ENCODE measurements at places on chromosomes 12 and 14.

GRCh38 chr12:119686355-119686754, 18.4 kb downstream of the PRKAB1 start:
- no peak for DNase-seq

GRCh38 chr14:61126603-61127498, 145.8 kb downstream of the SLC38A6 start:
- no peak for DNase-seq

DNA sequence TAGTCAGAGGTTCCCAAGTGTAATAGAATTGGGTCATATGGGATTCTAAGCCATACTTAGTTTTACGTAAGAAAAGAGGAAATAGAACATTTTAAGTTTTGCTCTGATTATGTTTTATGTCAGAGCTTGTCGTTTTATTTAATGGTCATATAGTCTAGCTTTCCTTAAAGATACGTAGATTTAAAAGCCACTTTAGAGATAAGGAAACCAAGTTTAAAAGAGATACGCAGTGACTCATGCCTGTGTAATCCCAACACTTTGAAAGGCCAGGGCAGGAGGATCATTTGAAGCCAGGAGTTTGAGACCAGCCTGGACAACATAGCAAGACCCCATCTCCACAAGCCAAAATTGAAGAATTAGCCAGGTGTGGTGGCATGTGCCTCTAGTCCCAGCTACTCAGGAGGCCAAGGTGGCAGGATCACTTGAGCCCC, 19.5 kb downstream of the MAPK1IP1L start:
- no peak for DNase-seq

- DNase-seq: no peak
These were observed 55.4 kb upstream of the FUT8 start for GRCh38 chr14:65357113-65357512.

GRCh38 chr14:94382716-94383596, 5.4 kb downstream of the SERPINA1 start:
- DNase-seq: no peak

DNA sequence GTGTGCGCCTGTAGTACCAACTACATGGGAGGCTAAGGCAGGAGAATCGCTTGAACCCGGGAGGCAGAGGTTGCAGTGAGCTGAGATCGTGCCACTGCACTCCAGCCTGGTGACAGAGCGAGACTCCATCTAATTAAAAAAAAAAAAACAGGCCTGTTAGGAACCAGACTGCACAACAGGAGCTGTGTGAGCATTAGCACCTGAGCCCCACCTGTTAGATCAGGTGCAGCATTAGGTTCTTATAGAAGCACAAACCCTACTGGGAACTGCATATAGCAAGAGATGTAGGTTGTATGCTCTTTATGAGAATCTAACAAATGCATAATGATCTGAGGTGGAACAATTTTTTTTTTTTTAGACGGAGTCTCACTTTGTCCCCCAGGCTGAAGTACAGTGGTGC, 8.6 kb downstream of the ATXN2 start:
- DNase-seq: no peak

- no peak for DNase-seq
These were observed 82.0 kb downstream of the CATSPERB start for GRCh38 chr14:91649930-91650329.

DNA sequence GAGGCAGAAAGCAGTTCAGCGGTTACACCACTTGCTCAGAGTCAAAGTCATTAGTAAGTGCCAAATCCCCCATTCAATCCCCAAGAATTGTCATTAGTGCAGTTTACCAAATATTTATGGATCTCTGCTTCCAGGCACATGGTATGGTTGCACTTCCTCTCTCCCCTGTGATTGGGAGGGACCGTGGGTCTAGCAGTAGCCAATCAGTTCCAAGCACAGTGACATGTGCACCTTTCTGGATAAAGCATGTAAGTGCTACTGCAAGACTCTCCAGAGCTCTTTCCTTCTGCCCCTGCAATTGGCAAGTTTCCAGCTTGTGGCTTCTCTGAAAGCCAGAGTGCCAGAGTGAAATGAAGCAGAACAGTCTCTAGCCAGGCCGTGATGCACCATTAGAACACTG, 85.3 kb upstream of the FLRT2 start:
- DNase-seq: no peak

DNA sequence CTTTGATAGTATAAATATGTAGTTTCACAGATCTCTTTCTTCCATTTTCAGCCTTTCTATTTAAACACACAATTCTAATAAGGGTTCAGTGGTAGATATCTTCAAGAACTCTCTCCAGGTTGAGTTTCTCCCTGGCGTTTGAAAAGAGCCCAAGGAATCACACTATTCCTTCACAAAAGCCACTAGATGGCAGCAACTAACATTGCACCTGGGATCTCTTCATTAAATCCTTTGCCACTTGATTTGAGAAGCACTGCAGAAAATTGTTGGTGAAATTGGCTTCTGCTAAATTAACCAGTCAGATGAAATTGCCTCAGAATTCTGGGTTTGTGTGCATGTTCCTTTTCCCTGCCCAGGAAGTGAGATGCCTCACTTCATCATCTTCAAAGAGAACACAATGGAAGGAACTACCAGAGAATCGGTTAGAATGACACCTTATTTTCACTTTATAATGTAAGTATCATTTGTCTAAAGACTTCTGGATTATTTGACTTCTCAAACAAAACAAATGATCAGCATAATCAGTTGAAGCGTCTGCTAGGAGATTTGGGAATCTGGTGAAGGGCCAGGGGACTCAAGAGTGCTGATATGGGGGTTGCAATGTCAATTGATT, 6.8 kb downstream of the CCDC198 start:
- DNase-seq: no peak

- no peak for DNase-seq
These were observed 888 bp upstream of the EEA1 start for GRCh38 chr12:92929983-92930382.

- no peak for DNase-seq
These were observed 126.6 kb downstream of the ADAMTS20 start for GRCh38 chr12:43425361-43425760.

DNA sequence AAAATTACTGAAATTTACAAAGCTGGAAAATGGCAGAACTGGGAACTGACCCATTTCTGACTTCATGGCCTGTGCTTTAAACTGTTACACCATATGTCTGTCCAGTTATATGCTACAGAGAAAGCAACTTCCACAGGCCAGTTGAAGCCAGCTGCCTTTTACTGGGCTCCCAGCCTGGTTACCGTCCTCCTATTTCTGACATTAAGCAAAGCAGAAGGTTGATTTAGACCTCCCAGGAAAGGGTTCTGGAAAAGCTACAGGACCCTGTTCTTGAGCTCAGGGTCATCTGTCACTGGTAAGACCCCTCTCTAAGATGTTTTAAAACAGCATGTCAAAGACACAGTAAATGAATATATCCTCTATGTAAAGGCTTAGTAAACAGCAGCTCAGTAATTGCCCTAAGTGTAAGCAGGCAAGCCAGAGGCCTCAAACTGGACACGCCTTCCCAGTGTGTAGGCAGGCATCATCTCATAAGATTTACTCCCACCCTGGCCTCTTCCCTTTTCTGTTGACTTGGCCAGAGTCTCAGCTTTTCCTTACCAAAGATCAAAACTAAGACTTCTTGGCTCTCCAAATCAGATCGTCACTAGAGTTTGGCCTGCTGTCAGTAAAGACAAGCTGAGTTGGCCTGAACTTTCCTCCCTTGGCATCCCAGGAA, 55.4 kb upstream of the RNU6-8 start:
- DNase-seq: no peak

- DNase-seq: no peak
These were observed 366.1 kb upstream of the TMPO start for GRCh38 chr12:98149270-98149669.

DNA sequence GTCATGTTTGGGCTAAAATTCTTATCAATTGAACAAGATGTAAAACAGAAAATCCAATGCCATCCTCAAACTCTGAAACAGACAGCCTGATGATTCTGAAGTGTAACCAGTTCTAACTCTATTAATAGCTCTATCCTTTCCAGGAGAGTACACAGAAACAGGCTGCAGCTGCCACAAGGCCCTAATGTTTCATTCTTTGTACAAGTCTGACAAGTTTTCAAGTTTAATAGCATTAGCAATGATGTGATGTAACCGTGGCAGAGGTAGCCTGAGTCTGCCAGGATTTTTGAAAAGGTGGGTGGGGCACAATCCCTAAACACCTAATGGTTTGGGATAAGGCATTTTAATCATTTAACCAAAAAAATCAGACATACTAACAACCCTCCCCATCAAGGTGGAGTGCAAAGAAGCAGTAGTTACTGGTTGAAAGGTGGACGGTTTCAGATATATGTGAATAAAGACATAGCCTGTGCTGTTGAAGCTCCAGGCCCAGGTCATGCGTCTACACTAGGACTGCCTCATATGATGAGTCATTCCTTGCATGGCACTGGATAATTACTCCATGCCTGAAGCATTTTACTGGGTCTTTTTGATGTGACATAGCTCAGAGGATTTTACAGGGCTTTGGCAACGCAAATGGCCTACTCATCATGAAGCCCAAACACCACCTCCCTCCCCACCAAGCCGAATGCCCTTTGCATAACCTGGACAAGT, 145.1 kb upstream of the GRIP1 start:
- no peak for DNase-seq

DNA sequence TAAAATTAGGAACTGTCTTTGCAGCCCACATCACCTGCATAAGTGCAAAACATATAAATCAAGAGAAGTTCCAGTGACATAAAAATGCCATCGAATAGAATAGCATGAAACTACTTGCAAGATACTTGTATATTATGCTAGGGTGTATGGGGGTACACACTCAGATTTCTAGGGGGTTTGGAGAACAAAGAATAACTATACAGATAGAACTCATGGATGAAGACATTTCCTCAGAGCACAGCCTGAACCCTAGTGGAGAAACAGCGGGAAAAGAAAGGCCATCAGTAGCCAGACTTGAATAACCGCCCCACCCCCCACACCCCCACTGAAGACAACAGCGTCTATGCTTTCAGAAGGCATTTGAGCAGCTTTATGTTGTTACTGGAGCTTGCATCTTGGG, 425.8 kb downstream of the NPAS3 start:
- DNase-seq: no peak

DNA sequence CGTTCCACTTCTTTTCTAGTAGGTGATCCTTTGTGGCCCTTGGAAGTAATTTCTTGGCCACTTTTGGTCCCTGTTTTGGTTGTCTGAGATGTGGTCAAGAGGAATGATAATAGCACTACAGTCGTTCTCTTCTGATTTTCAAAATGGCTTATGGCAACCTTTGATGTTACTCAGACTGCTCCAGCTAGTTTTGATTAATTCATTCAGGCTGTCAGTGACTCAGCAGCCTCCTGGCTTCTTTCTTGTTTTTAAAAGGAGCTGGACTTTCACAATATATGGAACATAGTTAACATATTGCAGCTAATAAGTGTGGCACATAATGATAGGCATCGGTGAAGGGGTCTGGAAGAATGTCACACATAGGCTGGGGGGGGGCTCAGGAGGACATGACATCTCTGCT, 47.3 kb downstream of the WDR20 start:
- no peak for DNase-seq

DNA sequence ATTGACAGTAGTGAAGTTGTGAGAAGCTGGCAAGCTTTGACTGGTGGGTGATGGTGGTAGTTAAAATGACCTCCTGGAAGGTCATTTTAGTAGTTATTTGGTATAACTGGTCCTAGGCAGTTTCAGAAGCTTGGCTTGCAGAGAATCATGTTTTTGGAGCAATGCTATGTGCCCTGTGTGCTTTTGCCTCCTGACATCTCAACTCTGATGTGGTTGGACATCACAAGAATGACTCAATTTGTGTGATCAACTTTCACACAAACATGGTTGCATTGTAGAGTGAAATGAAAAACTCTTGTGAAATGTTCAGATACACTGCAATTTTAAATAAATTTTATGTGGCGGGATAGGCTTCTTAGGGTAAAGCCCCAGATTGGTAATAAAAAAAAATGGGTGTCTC, 8.3 kb upstream of the ABCD2 start:
- DNase-seq: no peak

- DNase-seq: no peak
These were observed 31.9 kb downstream of the CACNA2D4 start for GRCh38 chr12:1886396-1887008.

DNA sequence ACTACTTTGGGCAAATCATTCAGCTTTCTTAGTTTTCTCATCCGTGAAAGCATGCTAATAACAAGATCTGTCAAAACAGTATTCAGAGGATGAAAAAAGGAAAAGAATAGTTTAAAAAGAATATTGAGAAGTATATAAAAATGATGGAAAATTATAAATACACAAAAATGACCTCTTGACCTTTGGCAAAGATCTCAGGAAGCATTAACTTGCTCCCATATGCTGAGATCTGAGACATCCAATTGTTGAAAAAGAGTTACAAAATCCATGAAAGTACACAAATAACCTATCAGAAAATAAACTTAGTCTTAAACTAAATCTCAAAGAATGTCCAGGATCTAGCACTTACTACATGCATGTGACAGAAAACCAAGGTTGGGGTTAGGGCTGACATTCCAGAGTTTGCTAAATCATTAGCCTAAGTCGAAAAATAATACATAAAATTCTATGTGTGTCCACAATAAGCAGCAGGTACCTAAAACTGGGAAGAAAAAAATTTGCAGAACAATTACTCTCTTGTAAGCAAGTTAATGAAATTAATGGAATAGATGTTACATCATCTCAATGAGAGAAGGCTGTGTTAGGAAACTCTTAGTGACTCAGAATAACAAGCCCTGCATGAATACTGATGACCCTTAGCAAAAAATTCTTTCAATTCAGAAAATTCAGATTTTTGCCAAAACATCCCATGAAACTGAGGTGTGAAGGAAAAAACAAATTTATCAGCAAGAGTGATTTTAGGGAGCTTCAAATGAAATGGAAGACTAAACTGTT, 3.4 kb downstream of the PAH start:
- no peak for DNase-seq

GRCh38 chr12:1421091-1421846, 173.1 kb downstream of the FBXL14 start:
- DNase-seq: no peak

GRCh38 chr14:61889914-61890351, 127.7 kb downstream of the SNAPC1 start:
- no peak for DNase-seq

GRCh38 chr14:24389226-24389848, 9.5 kb upstream of the NYNRIN start:
- no peak for DNase-seq

DNA sequence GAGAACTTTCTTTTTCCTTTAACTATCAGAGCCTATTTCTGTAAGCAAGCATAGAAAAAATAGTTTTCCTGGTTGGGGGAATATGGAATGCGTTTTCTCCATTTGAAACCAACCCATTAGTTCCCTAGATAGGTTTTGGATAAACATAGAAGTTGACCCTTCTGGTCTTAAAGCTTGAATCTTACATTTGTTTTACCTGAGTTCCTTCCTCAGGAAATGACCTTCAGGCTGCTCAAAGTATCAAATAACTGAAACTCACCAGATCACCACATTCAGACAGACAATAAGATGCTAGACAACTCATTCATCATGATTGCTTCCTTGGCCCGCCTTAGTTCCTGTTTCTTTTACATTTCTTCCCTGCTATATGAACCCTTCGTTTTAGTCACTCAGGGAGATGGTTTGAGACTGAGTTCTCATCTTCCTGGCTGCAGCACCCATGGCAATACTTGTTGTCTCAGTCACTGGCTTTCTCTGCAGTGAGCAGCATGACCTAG, 52.2 kb downstream of the LRP6 start:
- no peak for DNase-seq
